Non-pigmented ciliary epithelial cell (primary cell): ENCODE measurements at places on chromosomes 6 and 20.

- DNase-seq = no peak
These were observed 280.8 kb downstream of the CENPW start for GRCh38 chr6:126620719-126621118.

GRCh38 chr6:71347119-71347518 is 58.5 kb downstream of the OGFRL1 start:
- DNase-seq = no peak

DNA sequence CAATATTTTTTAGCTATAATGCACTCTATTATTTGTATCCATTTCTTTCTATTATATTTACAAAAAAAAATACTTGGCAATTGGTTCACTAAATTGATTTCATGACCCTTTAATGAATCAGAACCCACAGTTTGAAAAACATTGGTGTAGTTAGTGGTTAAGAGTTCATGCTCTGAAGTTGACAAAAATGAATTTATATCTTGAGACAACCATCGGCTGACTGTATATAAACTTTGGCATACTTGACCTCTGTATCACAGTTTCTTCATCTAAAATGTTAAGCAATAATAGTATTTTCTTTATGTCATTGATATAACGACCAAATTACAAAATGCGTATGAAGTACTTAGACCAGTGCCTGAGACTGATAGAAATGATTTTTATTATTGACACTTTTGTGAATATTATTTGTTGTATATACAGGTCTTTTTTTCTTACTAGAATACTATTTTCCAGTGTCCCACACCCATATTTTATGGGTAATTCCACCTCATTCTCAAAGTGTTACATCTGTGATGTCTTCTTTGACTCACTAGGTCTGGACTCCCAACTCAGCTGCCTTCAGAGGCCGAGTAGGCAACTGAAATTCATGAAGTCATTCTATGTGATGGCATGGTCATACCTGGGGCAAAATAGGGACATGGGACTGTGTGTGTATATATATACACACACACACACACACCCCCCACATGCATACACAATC is 459.2 kb downstream of the RFPL4B start:
- DNase-seq = peak; percentile 55

DNA sequence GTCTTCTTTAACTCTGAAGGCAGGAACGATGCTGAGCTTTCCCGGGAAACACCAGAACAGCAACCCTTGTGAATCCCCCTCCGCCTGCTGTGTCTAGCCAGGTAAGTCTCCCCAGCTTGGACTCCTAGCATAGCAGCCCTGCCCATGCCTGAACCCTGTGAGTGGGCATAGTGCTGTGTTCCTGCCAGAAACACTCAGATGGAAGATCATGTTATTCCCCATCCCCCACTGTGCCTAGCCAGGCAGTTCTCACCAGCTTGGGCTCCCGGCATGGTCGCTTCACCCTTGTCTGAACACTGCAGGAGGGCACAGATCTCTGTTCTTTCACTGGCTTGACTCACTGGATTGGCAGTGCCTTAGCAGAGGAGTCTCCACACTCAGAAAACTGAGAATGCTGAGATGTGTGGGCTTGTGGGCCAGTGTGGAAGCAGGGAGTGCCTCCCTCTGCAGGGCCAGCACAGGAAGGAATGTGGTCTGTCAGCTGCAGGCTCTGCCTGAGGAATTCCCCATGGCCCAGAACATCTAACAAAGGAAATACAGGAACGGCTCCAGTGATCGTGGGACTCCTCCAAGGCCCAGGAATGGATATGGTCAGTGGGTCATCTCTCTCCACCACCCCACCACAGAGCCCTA is 440.1 kb upstream of the ADGRB3 start:
- no peak for DNase-seq

- DNase-seq = peak; percentile 47
These were observed 122.8 kb upstream of the B3GAT2 start for GRCh38 chr6:71079677-71080076.

- no peak for DNase-seq
These were observed 2.1 kb upstream of the RPS12 start for GRCh38 chr6:132812255-132812732.

- DNase-seq = no peak
These were observed 42.7 kb downstream of the AKAP7 start for GRCh38 chr6:131177996-131178395.

GRCh38 chr6:168428052-168428826 is 12.7 kb upstream of the SMOC2 start:
- DNase-seq = no peak

DNA sequence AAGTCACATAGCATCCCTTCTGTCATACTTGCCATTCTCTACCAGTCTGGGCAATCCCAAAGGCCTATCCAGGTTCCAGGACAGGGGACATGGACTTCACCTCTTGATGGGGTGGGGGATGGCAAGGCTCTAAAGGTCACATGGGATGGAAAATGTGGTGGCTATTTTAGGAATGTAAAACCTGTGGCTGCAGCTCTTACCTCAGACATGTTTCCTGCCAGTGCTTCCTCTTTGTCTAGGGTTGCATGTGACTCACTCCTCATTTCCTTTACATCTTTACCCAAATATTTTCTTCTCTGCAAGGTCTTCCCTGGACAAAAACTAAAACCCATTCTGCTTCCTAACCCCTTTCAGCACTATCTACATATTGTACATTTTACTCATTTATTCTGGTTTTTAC is 135.7 kb downstream of the BTBD3 start:
- peak; percentile 63 for DNase-seq

DNA sequence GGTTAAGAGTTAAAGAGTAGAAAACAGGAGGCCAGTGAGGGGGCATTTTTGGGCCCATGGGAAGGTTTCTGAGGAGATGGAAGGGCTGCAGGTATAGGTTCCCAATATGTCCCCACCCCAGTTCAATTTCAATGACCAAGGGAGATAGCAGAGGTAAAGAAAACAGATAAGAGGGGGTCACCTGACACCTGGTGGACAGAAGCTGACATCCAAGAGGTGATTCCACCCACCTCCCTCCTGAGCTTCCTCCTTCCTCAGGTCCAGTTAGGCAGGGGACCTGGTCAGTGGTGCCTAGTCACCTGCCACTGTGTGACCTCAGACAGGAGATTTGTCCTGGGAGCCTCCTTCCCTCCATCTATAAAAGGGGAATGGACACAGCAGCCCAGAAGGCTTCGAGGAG is 29.5 kb upstream of the MAS1L start:
- DNase-seq = no peak

- no peak for DNase-seq
These were observed 84.0 kb upstream of the B3GAT2 start for GRCh38 chr6:71040841-71041240.

- DNase-seq = no peak
These were observed 73.0 kb downstream of the PPP1R3G start for GRCh38 chr6:5158180-5158579.

GRCh38 chr20:46183768-46184167 is 65.7 kb downstream of the CD40 start:
- DNase-seq = no peak

DNA sequence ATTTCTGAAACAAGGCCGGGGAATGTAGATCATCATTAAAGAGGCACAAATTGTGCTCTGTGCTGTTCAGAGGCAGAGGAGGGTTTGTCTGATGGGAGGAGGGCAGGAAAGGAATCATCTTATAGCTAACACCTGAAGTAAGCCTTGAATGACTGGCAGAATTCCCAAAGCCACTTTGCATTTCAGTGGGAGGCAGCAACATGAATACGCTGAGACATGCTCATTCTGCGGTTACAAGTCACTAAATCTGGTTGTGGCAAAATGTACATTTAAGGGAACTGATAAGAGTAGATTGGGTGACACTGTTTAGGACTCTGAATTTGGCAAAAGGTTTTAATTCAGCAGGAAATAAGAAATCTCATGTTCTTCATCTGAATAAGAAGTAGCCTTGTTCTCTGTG is 4.4 kb upstream of the COL19A1 start:
- DNase-seq = no peak

DNA sequence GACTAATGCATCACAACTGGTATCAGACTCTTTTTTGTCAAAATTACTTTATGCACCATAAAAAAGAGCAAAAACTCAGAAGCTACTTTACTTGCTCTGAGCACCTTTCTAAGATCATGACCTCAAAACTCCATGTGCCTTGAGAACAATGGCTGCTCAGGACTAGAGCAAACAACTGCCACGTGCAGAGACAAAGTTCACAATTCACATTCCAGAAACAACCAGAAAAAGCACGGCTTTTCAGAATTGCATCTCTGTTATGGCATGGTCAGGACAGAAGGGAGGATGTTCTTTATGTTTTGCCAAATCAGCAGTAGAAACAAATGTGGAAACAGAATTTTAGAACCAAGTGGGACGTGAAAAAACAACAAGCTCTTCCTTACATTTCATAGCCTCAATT is 70.5 kb downstream of the CNKSR3 start:
- no peak for DNase-seq

GRCh38 chr6:90204327-90205056 is 92.2 kb downstream of the BACH2 start:
- no peak for DNase-seq

GRCh38 chr20:61120595-61121515 is 131.2 kb upstream of the CDH4 start:
- DNase-seq = peak; percentile 23

- DNase-seq = no peak
These were observed 12.1 kb downstream of the TJAP1 start for GRCh38 chr6:43489277-43490072.

- no peak for DNase-seq
These were observed 7.0 kb upstream of the ID4 start for GRCh38 chr6:19830171-19830570.
